ENCODE measurements at places on chromosomes 12 and 14.

DNA sequence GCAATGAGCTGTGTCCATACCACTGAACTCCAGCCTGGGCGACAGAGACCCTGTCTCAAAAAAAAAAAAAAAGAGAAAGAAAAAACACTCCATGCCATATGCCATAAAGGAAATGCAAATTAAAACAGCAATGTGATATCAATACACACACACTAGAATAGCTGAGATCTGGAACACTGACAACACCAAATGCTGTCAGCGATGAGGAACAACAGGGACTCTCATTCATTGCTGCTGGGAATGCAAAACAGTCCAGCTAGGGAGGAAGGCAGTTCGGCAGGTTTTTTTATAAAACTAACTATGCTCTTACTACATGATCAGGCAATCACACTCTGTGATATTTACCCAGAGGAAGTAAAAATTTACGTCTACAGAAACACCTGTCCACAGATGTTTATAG lies 3.4 kb upstream of the ABCB9 start:
- no peak for DNase-seq

- DNase-seq = no peak
Observed at GRCh38 chr14:94115058-94115591, 4.6 kb downstream of the IFI27 start.

DNA sequence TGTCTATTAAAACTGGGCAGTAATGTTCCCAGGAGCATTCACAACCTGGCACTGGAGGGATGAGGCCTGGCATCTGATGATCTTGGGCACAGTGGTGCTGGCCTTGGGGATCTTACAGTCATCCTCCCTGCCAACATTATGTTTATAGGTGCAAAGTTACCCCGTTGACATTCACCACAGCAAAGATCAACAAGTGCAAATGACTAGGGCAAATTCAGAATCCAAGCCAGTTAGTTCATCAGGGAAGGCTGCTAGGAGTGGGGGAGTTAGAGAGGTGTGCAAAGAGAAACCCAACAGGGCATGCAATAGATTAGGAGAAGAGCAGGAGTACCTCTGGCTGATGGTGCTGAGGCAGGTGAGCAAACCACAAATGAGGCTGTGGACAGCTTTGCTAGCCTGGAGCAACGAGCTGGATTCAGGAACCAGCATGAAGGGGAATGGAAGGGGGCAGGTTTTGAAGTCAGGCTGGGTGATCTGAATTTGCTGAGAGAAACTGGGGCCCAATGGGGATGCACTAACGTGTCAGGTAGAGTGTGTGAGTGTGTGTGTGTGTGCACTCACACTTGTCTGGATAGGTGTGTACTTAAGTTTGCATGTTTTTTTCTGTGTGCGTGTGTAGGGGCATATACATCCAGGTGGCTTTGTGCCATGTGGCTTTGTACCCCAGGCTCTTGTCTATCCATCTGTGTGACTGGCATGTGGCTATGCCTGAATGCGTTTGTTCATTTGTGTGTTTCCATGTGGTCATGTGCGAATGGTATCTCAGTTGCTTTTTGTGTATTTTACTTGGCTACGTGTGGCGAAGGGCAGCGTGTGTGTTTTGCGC lies 1.6 kb downstream of the CISTR start:
- DNase-seq = no peak

GRCh38 chr12:113250045-113250444 lies 28.8 kb downstream of the TPCN1 start:
- DNase-seq = no peak

DNA sequence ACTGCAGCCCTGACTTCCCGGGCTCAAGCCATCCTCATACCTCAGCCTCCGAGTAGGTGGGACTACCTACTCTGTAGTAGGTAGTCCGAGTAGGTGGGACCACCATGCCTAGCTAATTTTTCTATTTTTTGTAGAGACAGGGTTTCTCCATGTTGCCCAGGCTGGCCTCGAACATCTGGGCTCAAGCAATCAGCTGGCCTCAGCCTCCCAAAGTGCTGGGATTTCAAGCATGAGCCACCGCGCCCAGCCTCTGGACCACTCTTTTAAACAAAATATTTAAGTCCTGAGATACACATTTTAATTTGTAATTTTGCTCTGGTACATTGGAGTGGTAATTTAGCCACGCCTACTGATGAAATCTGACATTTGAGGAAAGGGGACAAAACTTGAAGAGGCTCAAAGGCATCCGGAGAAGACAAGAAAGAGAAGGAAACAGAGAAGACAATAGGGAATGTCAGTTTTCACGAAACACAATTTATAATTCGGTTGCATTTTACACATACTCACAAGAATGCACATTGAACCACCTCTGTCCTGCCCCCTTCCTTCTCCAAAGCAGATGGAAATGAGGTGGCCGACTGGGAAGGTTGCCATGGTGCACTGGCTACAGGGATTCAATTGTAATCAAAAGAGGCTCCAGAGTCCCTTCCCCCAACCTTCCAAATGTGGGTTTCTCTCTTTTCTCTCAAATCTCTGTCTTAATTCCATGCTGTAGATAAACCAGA lies 9.7 kb upstream of the TUBA1A start:
- peak; percentile 69 for DNase-seq

- no peak for DNase-seq
Observed at GRCh38 chr14:59705245-59705644, 128.6 kb upstream of the CCDC175 start.

- no peak for DNase-seq
Observed at GRCh38 chr14:102910442-102910841, 12.0 kb upstream of the AMN start.

DNA sequence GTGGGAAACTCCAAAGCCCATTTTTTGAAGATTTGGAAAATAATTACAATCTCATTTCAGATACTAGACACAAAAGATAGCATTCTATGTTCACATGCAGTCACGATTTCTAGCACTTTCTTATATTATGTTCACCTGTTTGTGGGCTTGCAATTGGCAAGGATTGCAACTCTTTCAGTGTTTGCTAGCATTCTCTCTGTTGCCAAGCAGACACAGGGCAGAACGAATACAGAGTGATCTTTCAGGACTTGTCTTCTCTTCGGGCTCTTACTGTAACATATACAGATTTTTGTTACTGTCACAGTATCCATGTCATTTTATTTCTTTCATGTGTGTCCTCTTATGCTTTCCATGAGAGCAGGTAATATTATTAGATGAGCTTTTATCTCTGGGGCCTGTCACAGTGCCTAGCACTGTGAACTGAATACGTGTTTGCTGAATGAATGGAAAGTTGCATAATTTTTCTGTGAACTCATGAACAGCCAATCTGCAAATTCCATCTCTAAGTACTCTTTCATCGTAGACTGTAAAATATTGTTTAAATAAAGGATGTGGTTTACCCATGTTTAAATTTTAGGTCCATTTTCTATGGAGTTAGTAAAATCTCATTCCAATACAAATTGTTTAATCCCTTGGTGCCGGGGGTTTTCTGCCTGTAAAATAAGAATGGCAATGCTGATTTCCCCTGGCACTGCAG lies 105.1 kb downstream of the BMP4 start:
- no peak for DNase-seq

GRCh38 chr12:43407816-43408645 lies 144.0 kb downstream of the ADAMTS20 start:
- DNase-seq = no peak

GRCh38 chr12:63124778-63125177 lies 26.2 kb downstream of the AVPR1A start:
- DNase-seq = no peak

DNA sequence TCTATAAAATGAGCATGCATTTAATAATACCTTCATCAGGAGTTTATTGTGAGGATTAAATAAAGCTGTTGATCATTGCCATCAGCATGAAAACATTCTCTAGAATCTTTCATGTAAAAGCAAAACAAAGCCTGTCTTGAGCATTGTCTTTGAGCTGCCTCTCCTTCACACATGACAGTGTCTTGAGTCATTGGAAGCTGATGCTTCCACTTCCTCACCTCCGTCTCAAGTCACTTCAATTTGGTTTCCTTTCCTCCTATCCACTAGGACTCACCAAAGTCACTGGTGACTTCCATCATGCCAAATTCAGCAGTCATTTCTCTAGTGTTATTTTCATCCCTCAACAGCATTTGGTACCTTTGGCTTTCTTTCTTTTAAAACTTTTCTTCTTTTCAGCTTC lies 31.6 kb upstream of the MYBPC1 start:
- no peak for DNase-seq

DNA sequence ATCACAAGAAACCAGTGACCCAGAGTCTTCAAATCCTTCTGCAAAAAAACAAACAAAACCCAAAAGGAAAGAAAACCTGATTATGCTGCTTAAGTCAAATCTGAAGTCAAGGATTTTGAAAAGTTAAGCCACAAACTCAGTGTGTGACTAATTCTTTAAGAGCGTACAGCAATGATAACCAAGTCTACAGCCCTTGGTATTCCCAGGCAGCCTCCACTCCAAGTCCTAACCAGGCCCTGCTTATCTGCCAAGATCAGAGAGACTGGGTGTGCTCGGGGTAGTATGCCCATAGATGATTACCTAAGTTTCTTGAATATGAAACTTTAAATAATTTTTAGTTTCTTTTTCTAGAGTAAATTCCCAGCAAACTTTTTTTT lies 13.1 kb downstream of the PGAM5 start:
- no peak for DNase-seq

GRCh38 chr12:56622535-56622934 lies 7.6 kb downstream of the BAZ2A start:
- DNase-seq = no peak

GRCh38 chr14:54674046-54674741 lies 107.3 kb downstream of the SAMD4A start:
- DNase-seq = no peak

DNA sequence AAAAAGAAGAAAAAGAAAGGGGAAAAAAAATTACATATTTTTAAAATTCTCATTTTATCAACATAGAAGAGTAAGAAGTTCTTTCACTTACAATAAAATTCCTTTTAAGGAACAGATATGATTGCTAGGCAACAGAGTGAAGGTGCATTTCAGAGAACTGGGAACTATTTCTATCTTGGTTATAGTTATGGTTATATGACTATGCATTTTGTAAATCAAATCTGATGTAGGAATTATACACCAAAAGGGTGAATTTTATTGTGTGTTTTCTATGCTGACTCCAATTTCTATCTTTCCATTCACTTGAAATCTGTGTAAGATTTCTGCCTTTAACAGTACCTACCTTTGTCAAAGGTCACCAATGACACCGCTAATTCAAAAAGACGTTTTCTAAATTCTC lies 50.1 kb downstream of the HNRNPC start:
- DNase-seq = no peak

DNA sequence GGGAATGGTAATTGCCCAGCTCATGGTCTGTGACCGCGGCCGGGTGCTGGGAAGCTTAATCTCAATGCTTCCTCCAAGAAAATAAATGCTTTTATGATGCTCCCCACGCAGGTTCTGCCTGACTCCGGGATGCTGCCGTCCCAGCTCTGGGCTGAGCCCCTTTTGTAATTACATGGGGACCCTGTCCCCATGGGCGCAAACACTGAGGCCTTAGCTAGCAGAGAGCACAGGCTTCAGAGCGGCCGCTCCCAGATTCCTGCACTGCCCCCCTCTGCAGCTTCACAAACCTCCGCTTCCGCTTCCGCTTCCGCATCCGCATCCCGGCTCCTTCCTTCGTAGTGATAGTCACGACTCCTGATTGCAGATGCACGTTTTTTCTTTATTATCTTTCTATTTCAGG lies 129.5 kb downstream of the KIF26A start:
- DNase-seq = no peak

DNA sequence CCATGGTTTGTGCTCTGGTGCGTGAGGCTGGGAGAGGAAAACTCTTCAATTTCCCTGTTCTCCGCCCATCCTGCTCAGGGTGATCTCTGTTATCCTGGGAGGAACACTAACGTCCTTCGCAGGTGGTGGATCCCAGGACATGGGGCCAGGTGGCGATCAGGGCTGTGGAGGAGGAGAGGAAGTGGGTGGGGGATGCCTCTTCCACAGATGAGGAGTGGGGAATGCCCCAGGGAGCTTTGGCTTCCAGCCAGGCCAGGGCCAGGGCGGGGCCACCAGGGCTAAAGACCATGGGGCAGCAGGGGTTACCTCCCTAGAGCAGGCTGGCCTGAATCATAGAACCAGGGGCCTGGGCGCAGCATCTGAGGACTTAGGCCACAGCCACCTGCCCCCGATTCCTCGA lies 3.3 kb upstream of the KRT75 start:
- no peak for DNase-seq

- no peak for DNase-seq
Observed at GRCh38 chr14:31216359-31216758, 8.8 kb upstream of the HECTD1 start.

DNA sequence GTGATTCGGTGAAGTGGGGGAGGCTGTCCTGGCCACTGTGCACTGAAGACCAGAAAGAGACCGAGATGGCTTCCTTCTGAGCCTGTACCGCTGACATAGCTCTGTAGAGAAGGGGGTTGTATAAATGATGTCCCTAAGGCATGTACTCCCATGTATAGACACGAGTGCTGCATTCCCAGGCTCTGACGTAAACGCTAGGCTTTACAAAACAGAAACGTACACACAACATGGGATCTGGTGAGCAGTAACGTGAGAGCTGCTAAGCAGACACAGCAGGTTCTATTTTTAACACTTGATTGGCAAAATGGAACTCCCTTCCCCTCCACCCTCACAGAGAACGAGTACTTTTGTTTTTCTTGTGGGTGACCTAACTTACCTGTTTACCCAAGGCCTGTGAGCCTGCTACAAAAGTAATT lies 35.9 kb downstream of the ACADS start:
- DNase-seq = no peak

GRCh38 chr14:32507029-32507984 lies 178.2 kb downstream of the AKAP6 start:
- peak; percentile 13 for DNase-seq

- no peak for DNase-seq
Observed at GRCh38 chr12:29164477-29165393, 15.7 kb downstream of the FAR2 start.
